Stimulated activated CD4-positive, alpha-beta T cell treated with anti-CD3 and anti-CD28 coated beads, TNF-alpha, amount 100 ng/mL, for 24 hours (primary cell): ENCODE measurements at places on chromosomes 7 and 10.

DNA sequence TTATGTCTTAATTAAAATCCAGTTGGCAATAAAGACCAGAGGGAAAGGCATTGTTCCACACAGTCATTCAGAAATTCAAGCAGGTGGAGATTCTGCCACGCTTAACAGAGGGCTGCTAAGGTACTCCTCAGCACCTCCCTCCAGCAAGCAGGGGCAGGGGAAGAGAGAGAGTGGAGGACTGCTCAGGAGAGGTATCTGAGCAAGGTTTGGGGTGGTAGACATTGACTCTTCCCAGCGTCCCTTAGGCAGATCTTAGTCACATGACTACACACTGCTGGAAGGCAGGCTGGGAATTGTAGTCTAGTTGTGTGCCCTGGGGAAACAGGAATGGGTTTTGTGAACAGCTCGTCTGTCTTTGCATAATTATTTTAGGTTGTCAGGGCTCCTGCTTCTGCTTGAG, 181.6 kb downstream of the NPSR1 start:
- no peak for DNase-seq

GRCh38 chr7:37531225-37531624, 82.6 kb upstream of the ELMO1 start:
- DNase-seq, result no peak

DNA sequence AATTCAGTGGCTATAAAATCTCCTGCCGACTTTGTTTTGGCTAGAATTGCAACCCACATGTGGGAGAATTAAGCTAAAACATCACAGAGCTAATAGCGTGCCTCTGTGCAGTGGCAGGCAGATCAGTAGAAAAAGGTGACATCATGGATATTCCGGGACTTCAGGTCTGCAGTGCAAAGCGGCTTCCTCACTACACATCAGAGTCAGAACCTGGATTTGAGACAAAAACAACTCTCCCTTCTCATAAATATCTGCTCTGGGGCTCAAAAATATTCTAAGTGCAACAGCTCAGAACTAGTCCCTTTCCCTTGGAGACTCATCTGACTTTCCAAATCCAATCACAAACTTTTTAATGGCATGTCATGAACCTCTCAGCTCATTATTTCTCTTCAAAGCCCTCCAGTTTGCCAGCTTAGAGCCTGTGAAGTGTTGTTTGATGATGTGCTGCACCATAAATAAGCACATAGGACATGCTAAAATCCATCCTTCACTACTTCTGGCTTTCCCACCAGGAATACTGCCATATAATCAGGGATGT, 337.1 kb downstream of the RNLS start:
- DNase-seq, result no peak

DNA sequence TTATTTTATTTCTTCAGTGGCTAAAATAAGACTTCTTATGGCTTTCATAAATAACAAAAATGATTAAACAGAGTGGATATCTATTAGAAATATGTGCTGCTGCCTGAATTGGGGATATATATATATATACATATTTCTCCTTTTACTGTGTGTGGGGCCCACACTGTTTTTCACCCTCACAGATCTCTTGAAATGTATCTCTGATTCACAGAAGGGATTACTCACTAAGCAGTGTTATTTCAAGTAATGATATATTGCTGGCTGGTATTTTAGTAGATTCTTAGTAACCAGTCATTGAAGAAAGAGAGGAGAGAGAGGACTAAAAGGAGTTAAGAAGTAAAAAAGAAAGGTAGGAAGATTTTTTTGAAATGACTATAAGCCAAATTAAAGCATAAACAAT, 308.6 kb upstream of the NRP1 start:
- no peak for DNase-seq

GRCh38 chr10:15585303-15585715, 134.4 kb downstream of the ITGA8 start:
- no peak for DNase-seq

DNA sequence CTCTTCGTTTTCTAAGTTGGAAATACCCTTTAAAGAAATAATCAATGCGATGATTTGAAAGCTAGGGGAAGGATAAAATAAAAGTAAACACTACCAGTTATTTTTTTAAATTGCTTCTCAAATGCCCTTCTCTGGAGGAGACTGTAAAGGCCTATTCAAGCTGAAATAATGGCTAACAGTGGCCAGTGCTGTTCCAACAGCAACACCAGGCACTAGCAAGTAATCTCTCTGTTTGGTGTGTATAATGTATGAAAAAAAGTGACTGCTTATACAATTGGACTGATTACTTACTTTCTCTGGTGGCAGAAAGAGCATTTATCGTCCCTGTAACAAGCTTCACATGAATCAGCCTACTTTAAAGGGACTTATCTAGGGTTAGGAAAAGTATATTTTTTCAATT, 102.7 kb downstream of the CSTF2T start:
- no peak for DNase-seq

GRCh38 chr7:8549046-8549445, 115.6 kb downstream of the NXPH1 start:
- no peak for DNase-seq

GRCh38 chr10:112755446-112756234, 194.4 kb upstream of the TCF7L2 start:
- no peak for DNase-seq

DNA sequence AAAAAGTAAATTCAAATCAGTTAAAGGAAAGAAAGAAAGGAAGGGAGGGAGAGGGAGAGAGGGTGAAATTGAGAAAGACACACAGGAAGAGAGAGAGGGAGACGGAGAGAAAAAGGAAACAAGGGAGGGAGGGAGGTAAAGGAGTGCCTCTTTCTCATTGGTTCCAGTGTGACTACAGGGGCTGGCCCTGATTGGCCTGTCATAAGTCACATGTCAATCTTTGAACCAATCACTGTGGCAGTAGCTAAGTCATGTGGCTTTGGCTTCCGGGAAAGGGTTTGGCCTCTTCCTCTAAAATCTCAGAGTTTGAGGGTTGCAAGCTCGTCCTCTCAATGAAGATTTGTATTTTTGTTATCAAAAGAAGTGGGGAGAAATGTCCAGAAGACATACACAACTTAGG, 150.2 kb downstream of the RAB11FIP2 start:
- no peak for DNase-seq

GRCh38 chr10:68606918-68607317, 46.8 kb downstream of the TET1 start:
- DNase-seq, result no peak

GRCh38 chr7:39967406-39968161, 17.5 kb downstream of the CDK13 start:
- no peak for DNase-seq

GRCh38 chr7:135661311-135662122, 797 bp upstream of the STMP1 start:
- no peak for DNase-seq

- DNase-seq, result no peak
These were observed 1.1 kb upstream of the CDH23 start for GRCh38 chr10:71395621-71396020.

DNA sequence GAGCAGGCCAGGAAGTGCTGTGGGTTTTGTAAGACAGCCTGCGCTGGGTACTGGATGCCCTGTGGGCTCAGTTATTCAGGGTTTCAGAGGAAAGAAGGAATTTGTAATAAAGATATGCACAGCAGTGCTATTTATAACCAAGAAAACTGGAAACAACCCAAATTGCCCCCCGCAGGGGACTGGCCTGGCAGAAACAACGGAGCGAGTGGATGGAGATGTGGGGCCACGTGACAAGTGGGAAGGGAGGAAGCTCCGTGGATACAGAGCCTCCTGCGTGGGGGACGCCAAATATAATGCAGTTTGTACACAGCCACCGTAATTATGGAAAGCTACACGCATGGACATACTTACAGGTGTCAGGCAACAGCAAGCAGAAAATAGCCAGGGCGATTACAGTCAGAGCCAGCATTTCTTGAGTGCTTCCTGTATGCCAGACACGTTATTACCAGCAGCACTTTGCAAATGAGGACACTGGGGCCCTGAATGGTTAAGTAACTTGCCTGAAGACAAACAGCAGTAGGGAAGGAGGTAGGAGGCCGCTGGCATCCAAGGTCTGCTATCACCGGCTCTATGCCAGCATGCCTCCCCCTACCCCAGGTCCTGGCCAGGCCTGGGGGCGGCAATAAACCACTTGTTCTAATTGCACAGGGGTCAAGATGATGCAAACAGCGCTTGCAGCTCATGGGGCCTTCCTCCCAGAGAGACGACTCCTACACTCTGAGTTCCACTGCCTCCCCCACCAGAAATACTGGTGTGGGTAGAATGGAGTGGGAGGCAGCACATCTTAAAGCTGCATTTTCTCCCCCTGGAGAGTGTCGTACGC, 8.7 kb upstream of the CAMK2B start:
- no peak for DNase-seq

GRCh38 chr10:24396396-24396795, 187.5 kb downstream of the KIAA1217 start:
- DNase-seq, result no peak

- no peak for DNase-seq
These were observed 42.5 kb downstream of the PPP1R3C start for GRCh38 chr10:91590142-91590903.

GRCh38 chr10:130615457-130615856, 479.3 kb downstream of the GLRX3 start:
- no peak for DNase-seq

- no peak for DNase-seq
These were observed 387.0 kb upstream of the SEMA3D start for GRCh38 chr7:85573844-85574243.

GRCh38 chr7:145478541-145478940, 638.1 kb upstream of the CNTNAP2 start:
- DNase-seq, result no peak

GRCh38 chr10:133260895-133261725, 15.6 kb downstream of the ADAM8 start:
- peak; percentile 73 for DNase-seq

- DNase-seq, result no peak
These were observed 2.3 kb downstream of the ICA1 start for GRCh38 chr7:8259586-8260222.

- DNase-seq, result no peak
These were observed 66.8 kb upstream of the SEPHS1 start for GRCh38 chr10:13414855-13415254.

- no peak for DNase-seq
These were observed 194.3 kb upstream of the DGKB start for GRCh38 chr7:15096853-15097252.

GRCh38 chr10:50234486-50234885, 16.8 kb downstream of the ASAH2 start:
- DNase-seq, result no peak

DNA sequence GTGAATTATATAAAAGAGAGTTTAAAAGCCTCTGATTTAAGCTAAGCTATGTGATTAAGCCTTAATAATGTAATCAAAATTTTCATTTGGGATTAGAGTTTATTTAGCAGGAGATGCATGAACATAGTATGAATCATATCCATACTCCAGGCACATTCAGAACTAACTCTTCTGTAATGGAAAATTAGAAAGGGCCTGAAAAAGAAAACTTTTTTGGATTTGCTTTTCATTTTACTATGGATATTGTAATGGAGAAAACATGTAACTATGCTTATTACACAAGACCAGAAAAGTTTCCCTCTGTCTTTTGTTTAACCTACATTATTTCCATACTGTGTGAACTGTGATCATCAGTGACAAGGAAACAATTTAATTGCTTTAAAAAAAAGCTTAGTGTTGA, 22.0 kb downstream of the TES start:
- DNase-seq, result no peak

- DNase-seq, result no peak
These were observed 7.5 kb downstream of the MTG1 start for GRCh38 chr10:133401500-133401899.

DNA sequence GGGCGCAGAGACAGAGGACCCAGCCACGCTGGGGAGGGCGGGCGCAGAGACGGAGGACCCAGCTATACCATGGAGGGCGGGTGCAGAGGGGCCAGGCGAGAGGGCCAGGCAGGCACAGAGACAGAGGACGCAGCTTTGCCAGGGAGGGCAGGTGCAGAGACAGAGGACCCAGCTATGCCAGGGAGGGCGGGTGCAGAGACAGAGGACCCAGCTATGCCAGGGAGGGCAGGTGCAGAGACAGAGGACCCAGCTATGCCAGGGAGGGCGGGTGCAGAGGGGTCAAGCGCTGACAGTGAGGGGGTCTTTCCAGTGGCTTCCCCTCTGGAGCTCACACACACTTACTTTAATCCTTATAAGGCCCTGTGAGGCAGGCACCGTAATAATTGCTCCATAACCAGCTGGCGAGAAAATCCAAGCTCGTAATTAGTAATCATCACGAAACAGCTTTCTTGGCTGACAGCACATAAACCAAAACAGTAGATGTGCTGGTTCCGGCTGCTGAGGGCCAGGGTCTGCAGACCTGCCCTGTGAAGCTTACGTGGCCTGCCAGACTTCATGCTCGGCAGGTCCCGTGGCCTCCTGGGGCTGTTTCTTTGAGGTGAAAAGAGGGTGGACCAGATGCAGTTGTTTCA, 137.2 kb downstream of the VIPR2 start:
- DNase-seq, result no peak

GRCh38 chr10:3948843-3949242, 163.8 kb upstream of the KLF6 start:
- peak; percentile 60 for DNase-seq

GRCh38 chr10:48437546-48437945, 131.1 kb downstream of the MAPK8 start:
- DNase-seq, result no peak

DNA sequence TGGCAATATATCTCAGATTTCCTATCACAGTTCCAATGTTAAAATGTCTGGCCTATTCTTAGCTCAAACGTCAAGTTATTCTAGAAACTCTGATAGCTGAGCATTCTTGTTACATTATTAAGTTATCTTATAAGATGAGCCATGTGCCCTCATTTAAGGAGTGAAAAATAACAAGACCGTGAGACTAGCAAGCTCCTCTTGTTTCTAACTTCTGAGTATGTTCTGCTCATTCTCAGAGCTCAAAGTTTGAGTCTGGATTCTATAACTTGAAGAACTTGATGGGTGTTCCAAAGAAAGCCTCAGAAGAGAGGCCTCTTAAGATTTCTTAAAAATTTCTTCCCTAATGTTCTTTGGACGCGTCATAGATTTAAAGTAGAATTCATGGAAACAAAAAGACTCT, 215.2 kb downstream of the HTR7 start:
- DNase-seq, result no peak

GRCh38 chr10:131260031-131260430, 51.5 kb downstream of the TCERG1L start:
- no peak for DNase-seq

- DNase-seq, result no peak
These were observed 44.6 kb downstream of the RASGEF1A start for GRCh38 chr10:43222210-43222720.

GRCh38 chr10:47303866-47304265, 3.9 kb downstream of the GDF10 start:
- DNase-seq, result no peak

- DNase-seq, result no peak
These were observed 459 bp downstream of the ZDHHC6 start for GRCh38 chr10:112446055-112446854.

GRCh38 chr10:2081501-2081900, 344.2 kb upstream of the ADARB2 start:
- no peak for DNase-seq

DNA sequence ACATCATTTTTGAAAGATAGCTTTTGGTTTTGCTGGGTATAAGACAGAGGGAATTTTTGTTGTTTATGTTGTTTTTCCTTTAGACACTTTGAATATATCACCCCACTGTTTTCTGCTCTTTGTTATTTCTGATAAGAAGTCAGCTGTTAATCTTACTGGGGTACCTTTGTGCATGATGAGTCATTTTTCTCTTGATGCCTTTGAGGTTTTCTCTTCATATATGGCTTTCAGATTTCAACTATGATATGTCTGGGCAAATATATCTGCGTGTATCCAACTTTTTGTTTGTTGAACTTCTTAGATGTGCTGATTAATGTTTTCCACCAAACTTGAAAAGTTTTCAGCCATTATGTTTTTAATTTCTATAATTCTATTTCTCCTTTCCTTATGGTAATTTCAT, 208.6 kb upstream of the TMEM72 start:
- DNase-seq, result no peak
